ENCODE measurements at places on chromosomes 5 and 9.

DNA sequence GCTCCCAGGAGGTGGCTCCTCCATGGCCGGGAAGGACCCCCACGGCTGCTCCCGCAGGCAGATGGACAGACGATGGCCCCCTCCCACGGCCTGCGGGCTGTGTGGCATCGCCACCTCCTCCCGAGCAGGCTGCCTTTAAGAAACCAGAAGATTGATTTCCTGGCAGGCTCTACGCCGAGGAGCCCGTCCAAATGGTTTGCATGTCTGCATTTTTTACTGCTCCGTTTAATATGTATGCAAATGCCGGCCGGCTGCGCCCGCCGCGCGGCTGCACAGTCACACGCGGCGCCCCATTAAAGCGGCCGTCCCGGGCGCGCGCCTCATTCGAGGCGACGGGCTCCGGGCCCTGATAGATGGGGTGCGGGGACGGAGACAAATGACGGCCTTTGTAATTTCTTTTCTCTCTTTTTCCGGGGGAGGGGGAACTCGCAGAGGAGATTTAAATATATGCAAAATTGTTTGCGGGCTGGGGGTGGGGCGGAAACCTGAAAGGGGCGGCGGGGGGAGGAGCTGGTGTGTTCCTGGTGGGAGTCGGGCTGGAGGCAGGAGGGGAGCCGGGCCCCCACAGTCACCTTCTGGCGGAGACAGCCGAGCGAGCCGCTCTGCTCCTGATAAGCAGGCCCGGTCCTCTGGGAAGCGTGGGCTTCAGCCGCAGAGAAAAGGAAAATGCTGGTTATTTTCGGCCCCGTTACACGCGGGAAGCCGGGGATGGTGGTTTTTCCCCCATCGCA lies 158.7 kb upstream of the IER5L start:
- peak; percentile 55 for DNase-seq

GRCh38 chr5:33526755-33527154 lies 86.0 kb downstream of the TARS1 start:
- DNase-seq: no peak

DNA sequence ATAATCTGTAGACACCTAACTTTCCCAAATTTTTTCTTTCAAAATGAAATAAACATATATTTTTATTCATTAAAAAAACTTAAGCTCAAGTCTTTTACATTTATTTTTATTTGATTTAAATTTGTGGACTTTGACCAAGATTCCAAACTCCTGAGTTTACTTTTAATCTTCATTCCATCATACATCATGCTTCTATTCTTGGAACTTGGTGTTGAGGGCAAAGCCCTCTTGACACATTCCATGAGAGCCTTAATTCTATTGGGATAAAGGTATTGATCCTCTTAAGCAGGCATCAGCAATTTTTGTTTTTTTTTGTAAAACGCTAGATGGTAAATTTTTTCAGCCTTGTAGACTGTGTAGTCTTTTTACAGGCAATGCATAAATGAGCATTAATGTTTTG lies 53.6 kb downstream of the FBXO4 start:
- no peak for DNase-seq

GRCh38 chr9:125377584-125378250 lies 116.1 kb downstream of the GAPVD1 start:
- no peak for DNase-seq

DNA sequence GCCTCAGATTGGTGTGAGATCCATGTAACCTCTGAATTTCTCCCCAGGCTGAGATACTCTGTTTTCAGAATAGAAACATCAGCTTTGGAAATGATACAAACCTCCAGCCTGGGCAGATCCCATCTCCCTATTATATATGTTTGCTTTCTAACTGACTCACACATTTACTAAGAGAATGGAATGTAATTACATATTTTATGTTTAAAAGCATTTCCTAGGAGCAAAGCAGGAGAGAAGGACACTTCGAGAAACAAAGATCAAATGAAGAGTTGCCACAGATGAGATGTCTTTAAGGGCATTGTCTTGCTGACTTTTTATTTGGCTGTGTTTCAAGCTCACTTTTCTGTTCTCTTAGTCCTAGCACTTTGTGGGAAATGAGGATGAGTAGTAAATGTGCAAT lies 96.3 kb downstream of the CDH18 start:
- no peak for DNase-seq

- DNase-seq: no peak
Observed at GRCh38 chr9:109989296-109989695, 209.3 kb downstream of the PALM2AKAP2 start.

- DNase-seq: no peak
Observed at GRCh38 chr5:138488481-138488945, 23.2 kb downstream of the EGR1 start.

DNA sequence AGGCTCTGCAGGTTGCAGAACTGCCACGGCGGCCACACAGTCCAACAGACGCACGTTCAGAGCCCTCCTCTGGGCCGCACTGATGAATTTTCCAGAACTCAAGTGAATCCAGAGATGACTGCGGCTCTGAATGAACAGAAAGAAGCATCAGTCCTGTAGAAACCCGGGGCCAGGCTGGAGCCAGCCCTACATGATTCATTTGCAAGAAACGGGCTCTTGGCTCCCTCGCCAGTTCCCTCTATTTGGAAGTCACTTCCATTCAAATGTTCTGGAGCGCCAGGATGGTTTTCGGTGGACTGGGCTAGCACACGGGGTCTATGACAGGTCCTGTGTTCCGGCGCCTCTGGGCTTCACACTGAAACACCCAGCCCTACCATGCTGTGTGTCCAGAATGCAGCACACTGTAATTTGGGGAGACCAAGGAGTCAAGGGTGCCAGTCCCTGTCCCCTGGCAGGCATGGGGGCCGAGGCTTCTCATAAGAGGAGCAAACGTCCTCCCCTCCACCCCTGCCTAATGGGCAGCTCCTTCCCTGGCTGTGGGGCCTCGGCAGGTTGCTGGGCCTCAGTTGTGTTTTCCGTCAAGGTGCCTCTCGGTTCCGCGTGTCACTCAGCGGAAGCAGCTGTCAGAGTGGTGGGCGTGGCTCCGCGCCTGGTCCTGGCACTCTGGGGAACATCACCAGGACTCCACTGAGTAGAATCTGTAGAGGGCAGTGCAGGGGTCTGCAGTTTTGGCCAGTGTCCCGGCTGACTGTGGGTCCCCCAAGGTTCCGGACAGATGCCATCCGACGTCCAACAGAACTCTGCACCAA lies 18.1 kb upstream of the COL5A1 start:
- no peak for DNase-seq

GRCh38 chr5:135598691-135599395 lies 20.1 kb upstream of the CXCL14 start:
- no peak for DNase-seq

DNA sequence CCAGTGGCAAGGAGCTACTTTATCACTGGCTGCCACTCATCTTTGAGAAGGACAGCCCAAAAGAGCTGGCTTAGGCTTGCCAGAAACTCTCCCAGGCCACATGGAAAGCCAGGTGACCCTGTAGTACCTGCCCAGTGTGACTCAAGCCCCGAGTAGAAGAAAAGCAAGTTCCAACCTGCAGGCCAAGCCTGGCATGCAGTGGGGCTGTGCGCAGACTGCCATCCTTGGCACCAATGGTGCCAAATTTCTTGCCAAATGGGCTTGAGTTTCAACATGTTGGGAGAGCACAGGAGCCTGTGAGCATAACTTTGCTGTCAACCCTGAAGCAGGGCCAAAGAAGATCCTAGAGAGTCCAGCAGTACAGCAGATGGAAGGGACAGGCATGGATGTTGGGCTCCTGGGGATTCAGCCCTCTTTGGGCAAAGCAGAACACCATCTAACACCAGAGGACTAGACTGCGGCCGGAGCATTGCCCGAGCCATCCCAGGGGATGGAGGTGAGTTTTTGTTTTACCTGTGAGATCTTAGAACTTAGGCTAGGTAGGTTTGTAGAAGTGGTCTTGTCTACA lies 27.3 kb upstream of the SHB start:
- no peak for DNase-seq

DNA sequence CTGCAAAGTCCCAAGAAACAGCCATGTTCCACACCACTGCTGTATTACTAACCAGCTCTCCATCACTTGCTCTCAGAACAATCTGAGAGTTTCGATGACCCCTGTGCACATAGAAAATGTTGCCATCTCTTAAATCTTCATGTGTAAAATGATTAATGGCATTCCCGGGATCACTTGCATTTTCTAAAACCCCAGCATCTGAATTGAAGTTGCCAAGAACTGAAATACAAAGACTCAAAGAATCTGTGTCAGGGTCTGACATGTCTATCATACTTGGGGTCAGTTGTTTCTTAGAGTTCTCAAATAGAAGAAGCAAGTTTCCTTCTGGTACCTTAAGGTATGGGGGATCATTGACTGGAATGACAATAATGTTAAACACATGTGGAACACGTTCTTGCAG lies 115.1 kb downstream of the ESM1 start:
- DNase-seq: no peak

GRCh38 chr5:72841756-72842535 lies 25.5 kb downstream of the TNPO1 start:
- DNase-seq: no peak

GRCh38 chr5:5235685-5236084 lies 95.6 kb downstream of the ADAMTS16 start:
- DNase-seq: no peak

DNA sequence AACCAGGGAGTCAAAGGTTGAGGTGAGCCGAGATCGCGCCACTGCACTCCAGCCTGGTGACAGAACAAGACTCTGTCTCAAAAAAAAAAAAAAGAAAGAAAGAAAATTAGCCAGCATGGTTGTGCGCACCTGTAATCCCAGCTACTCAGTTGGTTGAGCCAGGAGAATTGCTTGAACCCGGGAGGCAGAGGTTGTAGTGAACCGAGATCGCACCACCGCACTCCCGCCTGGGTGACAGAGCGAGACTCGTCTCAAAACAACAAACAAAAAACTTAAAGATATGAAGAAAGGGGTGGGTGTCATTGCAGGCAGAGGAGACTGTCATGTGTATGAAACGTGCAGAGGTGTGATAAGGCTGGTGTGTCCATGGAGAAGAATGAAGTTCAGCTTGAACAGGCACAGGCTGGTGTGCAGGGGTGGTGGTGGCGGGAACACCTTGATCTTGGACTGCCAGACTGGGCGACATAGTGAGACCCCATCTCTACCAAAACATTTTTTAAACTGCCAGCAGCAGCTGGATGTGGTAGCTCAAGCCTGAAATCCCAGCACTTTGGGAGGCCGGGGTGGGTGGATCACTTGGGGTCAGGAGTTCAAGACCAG lies 69.6 kb downstream of the UGCG start:
- DNase-seq: no peak

GRCh38 chr5:170632266-170632984 lies 128.6 kb downstream of the KCNIP1 start:
- peak; percentile 23 for DNase-seq

DNA sequence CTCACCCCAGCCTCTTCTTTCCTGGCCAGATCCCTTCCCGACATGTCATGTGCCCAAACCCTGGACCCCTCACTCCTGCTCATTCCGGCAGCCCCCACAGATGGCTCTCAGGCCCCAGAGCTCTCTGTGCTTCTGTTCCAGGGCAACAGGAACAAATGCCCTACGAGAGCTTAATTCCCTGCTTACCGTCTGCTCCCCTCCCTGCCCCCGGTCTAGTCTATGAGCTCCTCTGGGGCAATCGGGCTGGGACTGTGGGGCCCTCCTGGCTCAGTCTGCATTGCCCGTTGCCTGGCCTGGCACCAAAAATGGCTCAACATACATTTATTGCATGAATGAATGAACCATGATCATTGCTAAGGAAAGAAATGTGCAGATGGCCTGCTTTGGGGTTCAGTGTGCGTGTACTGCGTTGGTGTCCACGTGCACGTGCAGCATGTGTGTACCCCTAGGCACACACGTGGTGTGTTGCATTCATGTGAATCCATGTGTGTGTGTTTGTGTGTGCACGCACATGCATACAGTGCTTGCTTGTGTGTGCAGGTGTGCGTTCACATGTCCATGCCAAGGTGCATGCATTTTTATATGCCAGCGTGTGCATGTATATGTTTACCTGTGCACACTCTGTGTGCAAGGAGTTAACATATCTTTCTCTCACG lies 201.2 kb upstream of the IER5L start:
- DNase-seq: no peak

GRCh38 chr5:160488394-160489325 lies 67.0 kb downstream of the PTTG1 start:
- DNase-seq: no peak

GRCh38 chr5:95068289-95068910 lies 216.5 kb downstream of the MCTP1 start:
- DNase-seq: no peak

GRCh38 chr5:59008816-59009473 lies 426.1 kb downstream of the RAB3C start:
- DNase-seq: no peak

DNA sequence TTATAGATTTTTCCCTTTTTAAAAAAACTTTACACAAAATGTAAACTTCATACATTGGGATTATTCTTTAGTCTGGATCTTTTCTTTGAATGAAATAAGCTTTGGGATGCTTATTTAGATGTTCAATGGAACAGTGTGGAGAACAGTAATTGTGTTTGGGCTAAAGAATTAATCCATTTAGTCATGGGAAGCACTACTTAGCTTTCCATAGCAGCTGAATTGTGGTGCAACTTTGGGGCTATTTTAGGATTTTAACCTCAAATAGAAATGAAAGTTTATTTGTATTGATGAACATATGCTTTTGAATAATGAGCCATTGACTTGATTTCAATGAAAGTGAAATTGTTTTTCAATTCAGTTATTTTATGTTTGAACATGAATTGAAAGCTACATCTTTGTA lies 72.4 kb downstream of the ZCCHC7 start:
- no peak for DNase-seq

- DNase-seq: no peak
Observed at GRCh38 chr9:88716596-88717290, 181.8 kb downstream of the NXNL2 start.

- no peak for DNase-seq
Observed at GRCh38 chr5:111224561-111225345, 569 bp downstream of the CAMK4 start.

GRCh38 chr9:135840107-135840506 lies 67.2 kb downstream of the CAMSAP1 start:
- no peak for DNase-seq

DNA sequence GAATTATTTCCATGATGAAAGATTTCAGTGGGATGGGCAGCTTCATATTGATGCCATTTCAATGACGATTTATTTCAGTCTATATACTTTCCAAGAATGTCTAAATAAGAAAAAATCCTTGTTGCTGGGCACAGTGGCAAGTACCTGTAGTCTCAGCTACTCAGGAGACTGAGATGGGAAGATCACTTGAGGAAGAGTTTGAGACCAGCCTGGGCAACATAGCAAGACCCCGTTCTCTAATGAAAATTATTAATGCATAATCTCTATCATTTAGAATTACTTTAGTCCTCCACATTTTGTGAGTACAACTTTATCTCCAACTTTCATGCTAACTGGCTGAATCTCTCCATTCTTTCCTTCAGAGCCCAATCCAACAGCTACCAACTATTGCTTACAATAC lies 52.5 kb downstream of the PTBP3 start:
- DNase-seq: no peak

GRCh38 chr9:95261890-95262289 lies 55.6 kb downstream of the FANCC start:
- DNase-seq: no peak

DNA sequence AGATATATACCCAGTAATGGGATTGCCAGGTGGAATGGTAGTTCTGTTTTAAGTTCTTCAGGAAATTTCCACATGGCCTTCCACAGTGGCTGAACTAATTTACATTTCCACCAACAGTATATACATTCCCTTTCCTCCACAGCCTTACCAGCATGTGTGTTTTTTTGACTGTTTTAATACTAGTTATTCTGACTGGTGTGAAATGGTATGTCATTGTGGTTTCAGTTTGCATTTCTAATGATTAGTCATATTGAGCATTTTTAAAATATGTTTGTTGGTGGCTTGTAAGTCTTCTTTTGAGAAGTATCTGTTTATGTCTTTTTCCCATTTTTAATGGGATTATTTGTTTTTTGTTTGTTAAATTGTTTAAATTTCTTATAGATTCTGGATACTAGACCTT lies 208.9 kb downstream of the CFAP90 start:
- DNase-seq: no peak

Data from activated T-cell treated with anti-CD3 and anti-CD28 coated beads, Interleukin-2, amount 50 U/mL, for 48 hours (primary cell).